Suppressor macrophage (primary cell): ENCODE measurements at places on chromosomes 5 and 9.

DNA sequence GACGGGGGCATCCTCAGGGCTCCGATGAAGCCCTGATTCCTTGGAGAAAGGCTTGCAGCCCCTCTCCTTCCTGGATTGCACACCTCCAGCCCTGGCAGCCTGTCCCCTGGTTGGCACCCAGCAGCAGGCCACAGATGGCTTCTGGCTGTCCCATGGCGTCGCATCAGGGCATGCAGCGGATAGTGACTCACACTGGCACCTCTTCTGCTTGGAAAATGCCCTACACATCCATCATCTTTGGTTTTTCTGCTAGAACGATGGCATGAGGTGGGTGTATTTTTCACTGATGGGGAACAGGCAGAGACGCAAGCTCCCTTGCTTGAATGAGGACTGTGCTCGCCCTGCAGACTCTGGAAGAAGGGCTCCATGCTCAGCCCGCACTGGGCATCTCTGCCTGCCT, 23.2 kb upstream of the IER5L start:
- no peak for DNase-seq

GRCh38 chr9:116592970-116593369, 94.1 kb upstream of the TRIM32 start:
- no peak for DNase-seq

DNA sequence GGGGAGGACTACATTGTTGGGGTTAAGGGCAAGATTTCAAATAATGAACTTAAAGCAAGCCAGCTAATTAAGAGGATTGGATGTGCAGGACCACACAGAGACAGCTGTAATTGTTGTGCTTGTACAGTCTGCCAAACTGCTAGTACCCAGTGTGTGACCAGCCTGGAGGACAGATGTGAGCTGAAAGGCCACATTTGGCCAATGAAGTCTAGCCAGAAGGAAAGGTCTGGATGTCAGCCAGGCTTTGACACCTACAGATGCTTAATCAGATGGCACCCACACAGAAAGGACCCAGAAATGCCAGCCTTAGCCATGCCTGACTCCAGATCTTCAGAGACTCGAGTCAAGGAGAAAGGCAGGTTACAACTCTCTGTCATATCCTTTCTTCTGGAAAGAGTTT, 491.1 kb downstream of the KIF4B start:
- DNase-seq = no peak

GRCh38 chr5:14807471-14807870, 64.1 kb downstream of the ANKH start:
- DNase-seq = no peak

DNA sequence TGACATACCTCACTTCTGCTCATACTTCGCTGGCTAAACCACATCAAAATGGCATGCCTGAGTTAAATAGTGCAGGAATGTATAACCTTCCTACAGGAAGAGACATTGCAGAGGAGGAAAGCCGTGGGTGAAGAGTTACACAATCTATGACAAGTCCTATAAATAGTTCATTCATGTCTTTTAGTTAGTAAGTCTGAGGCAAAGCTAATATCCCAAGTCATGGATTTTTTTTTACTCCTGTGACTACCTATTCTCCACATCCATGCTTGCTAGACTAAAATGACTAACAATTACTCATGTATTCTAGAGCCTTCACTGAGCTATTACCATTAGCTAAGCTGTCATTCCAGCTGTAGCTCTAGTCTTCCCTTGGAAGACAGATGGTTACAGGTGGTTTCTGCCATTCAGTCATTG, 391.3 kb downstream of the NR2F1-AS1 start:
- no peak for DNase-seq

- DNase-seq = peak; percentile 75
Measured at GRCh38 chr5:35869685-35870277, 13.1 kb downstream of the IL7R start.

DNA sequence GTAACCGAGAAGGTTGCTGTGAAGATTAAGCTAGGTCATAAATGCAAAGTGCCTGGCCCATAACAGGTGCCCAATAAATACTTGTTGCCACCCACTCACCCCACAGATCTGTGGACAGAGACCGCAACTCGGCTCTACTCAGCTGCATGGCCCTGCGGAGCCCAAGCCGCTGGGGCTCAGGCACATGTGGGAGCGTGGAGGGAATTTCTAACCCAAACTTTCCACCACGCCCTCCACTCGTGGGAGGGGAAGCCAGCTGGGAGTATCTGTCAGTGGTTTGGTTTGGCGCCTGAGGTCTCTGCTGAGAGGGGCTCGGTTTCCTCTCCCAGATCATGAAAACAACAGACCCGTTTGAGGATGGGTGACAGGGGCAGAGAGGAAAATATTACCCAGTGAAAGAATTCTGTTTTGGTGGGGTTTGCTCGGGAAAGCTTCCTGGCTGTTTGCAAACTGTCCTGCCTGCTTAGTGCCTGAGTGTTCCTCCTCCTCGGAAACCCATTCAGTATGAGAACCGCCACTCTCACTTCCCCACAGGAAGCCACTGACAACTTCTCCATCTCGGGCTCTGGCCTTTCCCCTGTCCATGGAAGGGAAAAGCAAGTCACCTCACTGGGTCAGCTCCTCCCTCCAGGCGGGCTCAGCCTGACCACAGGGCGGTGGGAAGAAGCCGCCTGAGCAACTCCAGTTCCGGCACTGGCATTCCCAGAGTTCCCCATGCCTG, 60.1 kb downstream of the RGS3 start:
- peak; percentile 93 for DNase-seq

GRCh38 chr9:75117564-75117963, 29.2 kb downstream of the OSTF1 start:
- no peak for DNase-seq

- no peak for DNase-seq
Measured at GRCh38 chr5:6279607-6280006, 98.7 kb downstream of the MED10 start.

GRCh38 chr9:134055981-134056461, 11.8 kb downstream of the BRD3 start:
- no peak for DNase-seq

GRCh38 chr5:54885636-54886035, 99.8 kb downstream of the ESM1 start:
- no peak for DNase-seq

- peak; percentile 86 for DNase-seq
Measured at GRCh38 chr9:137691646-137692351, 73.0 kb downstream of the EHMT1 start.

GRCh38 chr9:663541-663940, 178.0 kb upstream of the DMRT1 start:
- DNase-seq = no peak

GRCh38 chr9:104025104-104025503, 69.0 kb upstream of the SMC2 start:
- no peak for DNase-seq

DNA sequence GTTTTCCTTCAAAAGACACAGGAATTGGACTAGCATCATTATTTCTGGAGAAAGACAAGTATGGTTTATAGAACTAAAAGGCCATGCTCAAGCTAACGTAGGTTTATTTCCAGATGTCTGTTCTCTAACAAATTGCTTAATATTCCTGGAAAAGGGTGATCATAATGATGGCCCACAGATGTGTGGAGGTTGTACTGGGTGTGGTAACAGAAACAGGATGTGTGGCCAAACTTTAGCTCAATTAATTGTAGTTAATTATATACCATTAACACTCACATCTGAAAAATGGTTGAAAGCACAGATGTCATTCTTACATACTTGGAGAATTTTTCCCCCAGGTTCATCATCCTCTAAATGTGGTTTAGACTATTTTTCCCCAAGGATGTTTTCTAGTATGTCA, 292.7 kb upstream of the RASA1 start:
- DNase-seq = no peak

- DNase-seq = no peak
Measured at GRCh38 chr5:59600998-59601397, 292.5 kb downstream of the PDE4D start.

DNA sequence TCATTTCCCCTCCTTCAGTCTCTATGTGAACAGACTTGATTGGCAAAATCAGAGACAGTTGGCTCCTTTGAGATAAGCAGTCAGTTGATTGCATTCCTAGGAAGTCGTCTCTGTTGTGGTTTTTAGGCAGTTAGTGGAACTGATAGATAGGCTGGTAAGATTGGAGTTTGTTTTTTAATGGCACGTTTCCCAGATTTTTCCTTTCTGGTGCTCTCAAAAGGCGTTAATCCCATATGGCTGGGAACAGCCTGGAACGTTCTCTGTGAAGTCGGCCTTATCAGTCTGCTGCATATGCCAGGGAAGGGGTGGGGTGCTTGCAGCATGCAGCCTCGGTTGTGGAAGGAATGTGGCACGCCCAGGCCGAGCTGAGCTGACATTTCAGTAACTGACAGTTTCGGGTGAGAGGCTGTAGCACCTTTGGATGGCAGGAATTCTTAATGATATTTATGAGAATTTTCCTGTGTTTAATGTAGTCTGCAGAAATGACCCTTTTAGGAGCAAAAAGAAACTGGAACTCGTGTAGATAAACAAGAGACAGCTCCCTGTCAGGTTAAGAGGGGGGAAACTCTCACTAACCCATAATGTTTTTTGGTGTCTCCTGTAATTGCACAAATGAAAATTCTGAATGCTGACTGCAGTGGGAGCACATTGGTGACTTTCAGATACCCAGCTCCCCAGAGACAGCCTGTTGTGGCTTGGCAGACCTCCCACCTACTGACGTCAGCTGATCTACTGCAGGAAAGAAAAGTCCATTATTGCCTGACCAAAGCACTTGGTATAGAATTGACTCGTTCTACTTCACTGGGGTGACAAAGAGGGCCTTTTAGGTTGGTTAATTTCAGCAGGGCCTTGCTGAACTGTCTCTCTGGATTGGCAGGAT, 6.3 kb downstream of the SPTAN1 start:
- peak; percentile 76 for DNase-seq

- no peak for DNase-seq
Measured at GRCh38 chr5:171295801-171296200, 13.2 kb upstream of the TLX3 start.

GRCh38 chr9:111561165-111561719, 36.3 kb downstream of the ZNF483 start:
- DNase-seq = no peak

- DNase-seq = no peak
Measured at GRCh38 chr5:81971111-81971711, 612 bp upstream of the ATG10 start.

DNA sequence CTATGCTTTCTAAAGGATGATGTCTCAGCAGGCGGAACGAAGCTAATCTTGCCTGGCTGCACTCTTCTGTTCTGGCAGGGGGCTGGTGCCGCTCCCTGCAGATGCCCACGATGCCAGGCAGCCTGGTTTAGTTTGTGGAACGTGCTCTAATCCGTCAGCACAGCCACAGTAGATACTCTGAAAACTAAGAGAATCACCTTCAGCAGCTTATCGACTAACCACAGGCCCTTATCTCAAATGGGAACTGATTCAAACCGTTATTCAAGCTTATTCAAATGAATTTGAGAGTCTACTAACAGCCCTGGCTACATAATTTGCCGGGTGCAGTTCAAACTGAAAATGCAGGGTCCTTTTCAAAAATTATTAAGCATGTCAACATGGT, 246.6 kb upstream of the ANKRD55 start:
- no peak for DNase-seq

- no peak for DNase-seq
Measured at GRCh38 chr9:80937645-80938044, 751.7 kb downstream of the TLE1 start.

DNA sequence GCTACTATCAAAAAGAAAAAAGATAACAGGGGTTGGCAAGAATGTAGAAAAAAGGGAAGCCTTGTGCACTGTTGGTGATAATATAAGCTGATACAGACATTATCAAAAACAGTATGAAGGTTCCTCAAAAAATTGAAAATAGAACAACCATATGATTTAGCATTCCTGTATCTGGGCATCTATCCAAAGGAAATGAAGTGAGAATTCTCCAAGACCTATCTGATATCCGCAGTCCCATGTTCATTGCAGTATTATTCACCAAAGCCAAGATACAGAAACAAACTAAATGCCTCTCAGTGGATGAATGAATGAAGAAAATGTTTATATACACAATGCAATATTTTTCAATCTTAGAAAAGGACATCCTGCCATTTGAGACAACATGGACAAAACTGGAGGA, 1943.3 kb downstream of the MAT2B start:
- DNase-seq = no peak

DNA sequence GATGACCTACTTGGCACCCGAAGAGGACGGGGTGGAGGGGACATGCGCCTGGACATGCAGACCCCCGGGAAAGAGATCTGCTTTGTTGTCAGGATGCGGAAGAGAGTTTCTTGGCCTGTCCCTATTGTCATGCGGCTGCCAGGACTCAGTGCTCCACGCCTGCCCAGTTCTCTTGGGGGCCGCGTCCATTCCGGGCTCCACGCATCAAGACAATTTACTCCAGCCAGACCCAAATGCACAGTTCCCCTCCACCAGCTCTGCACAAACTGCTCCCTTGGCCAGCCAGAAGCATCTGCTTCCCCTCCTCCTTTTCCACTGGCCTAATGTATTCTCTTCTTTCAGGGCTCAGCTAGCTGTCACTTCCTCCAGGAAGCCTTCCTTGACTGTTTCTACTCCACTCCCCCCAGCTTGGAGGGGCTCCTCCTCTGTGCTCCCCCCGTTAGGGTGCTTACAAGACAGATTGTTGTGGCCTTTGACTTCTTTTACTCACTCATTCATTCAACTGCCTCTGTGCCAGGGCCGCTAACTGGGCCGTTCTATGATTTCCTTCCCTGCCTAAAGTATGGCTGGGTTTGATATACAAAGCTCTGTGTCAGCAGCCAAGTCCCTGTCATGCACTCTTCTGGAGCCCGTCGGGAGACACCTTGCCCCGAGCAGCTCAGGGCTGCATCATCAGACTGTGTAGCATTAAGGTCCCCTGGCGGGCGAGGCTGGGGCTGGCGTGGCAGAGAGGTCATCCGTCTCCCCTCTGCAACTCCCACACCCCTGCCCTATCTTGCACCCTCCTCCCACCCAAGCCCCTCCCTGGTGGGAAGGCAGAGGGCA, 6.6 kb downstream of the FIBCD1 start:
- no peak for DNase-seq

- DNase-seq = no peak
Measured at GRCh38 chr9:127155314-127155960, 33.0 kb upstream of the ANGPTL2 start.
